ENCODE measurements at places on chromosomes 11 and 22.

GRCh38 chr11:64395545-64396078 is 36.6 kb downstream of the RPS6KA4 start:
- no peak for DNase-seq

GRCh38 chr11:70536051-70536877 is 137.9 kb downstream of the CTTN start:
- no peak for DNase-seq

GRCh38 chr11:56968524-56968923 is 20.2 kb upstream of the OR5AK2 start:
- no peak for DNase-seq

DNA sequence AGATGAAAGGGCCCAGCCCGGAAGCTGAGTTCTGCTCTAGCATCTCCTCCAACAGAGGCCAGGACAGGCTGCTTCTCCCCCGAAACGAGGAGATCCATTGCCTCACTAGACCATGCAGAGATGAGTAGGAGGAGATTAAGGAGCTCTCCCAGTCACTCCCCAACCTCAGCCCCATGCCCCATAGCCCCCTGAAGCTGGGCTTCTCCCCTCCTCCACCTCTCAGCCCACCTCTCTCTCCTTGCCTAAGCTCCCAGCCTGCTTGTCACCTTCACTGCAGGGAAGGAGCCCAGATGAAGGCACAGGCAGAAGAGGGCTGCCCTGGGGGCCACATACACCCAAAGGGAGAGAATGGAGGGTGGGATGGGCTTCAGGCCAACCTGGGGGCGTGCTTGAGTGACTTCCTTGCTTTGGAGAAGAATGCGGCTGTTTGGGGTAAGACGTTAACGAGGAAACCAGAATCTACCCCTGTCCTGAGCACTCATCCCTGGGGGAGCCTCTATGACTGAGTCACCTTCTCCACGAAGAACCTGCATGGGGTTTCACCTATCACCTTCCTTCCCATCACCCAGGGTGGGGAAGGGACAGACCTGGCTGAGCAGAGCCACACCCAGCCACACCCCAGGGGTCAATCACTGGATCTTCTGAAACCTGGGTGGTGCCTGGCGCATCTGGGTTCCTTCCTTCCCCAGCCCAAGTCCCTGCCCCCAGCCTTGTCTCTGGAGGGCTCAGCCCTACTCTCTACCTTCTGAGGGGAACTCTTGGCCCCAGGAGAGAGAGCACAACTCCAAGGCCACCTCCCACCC is 11.6 kb upstream of the GNAZ start:
- DNase-seq, result no peak

DNA sequence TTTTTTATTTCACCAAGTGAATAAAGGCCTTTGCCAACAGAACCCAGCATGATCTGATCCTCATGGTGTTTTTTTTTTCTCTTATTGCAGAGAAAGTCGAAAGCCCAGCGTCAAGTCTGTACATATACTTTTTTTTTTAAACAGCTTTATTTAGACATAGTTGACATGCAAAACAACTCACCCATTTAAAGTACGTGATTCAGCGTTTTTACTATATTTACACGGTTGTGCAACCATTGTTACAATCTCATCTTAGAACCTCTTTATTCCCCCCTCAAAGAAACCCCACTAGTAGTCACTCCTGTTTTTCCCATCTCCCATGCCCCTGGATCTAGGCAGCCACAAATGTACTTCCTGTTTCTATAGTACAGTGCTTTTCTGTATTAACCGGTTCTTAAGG is 20.6 kb upstream of the AP1B1 start:
- no peak for DNase-seq
